ENCODE measurements at places on chromosomes 1 and 21.

GRCh38 chr1:207807326-207807689 lies 55.5 kb downstream of the CD46 start:
- peak; percentile 73 for DNase-seq

DNA sequence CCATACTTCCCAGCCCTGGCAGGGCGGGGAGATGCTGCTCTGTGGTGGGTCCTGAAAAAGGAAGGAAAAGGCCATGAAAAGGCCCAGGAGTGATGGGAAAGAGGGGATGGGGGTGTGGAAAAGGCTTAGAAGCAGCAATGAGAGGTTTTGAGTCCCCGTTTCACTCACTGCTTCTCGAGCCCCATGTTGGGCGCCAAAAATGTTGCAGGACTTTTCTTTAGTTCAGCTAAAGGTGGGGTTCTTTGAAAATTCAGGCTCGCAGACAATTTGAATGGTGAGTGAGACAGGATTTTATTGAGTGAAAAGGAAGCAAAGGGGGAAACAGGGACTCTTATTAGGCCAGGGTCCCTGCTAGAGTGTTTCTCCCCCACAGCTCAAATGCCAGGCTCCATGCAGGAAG lies 93.1 kb downstream of the MRPS6 start:
- peak; percentile 47 for DNase-seq

DNA sequence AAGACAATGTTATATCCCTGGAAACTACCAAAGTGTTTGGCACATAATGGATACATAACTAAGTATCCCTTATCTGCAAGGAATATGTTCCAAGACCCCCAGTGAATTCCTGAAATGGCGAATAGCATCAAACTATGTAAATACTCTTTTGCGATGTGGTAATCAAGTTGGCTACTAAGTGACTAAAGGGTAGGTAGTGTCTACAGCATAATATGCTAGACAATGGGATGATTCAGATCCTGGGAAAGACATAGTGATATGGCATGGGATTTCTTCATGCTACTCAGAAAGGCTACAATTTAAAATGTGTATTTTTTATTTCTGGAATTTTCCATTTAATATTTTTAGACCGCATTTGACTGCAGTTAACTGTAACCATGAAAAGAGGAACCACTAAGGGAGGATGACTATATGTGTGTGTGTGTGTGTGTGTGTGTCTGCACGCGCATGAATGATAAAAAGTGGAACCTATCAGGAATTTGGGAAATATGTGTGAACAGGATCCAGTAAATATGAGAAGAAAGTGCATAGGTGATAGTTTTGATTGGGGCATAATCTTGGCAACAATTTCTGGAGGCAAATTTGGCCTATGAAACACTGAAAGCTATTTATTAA lies 1899.9 kb downstream of the NCAM2 start:
- no peak for DNase-seq

DNA sequence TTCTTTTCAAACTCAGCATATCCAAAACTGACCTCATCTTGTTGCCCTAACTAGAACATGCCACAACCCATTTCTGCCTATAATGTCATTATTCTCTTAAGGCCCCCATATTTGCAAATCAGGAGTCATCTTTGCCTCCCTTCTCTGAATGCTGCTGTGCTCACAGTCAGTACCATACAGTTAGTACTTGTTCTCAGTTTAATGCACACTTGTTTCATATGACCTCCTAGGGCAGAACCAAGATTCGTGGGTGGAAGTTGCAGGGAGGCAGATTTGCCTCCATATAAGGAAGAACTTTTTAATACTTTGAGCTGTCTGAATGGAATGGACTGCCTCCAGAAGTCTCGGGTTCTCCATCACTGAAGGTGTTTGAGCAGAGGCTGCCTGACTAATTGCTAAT lies 9.2 kb downstream of the CAP1 start:
- no peak for DNase-seq

GRCh38 chr1:20634065-20634593 lies 871 bp downstream of the PINK1 start:
- no peak for DNase-seq

DNA sequence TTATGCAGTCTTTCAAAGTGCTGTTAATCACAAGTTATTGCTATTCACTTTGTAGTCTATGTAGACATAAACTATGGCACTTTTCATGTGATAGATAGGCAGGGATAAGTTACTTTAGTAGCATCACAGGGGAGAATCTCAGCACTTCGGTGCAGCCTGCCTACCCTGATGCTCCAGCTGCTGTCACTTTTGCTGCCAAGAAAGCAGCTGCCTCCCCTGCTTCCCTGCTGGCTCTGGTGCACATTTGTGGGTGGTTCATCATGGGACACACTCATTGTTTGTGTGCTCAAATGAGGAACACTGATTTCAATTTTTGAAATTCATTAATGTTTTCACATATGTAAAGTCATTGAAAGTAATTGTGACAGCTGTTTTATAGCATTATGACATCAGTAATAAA lies 272.6 kb downstream of the S1PR1 start:
- no peak for DNase-seq

- no peak for DNase-seq
These were observed 7.6 kb upstream of the VAV3 start for GRCh38 chr1:107972391-107973180.

- DNase-seq: no peak
These were observed 134.8 kb downstream of the BACH1 start for GRCh38 chr21:29433366-29434059.

DNA sequence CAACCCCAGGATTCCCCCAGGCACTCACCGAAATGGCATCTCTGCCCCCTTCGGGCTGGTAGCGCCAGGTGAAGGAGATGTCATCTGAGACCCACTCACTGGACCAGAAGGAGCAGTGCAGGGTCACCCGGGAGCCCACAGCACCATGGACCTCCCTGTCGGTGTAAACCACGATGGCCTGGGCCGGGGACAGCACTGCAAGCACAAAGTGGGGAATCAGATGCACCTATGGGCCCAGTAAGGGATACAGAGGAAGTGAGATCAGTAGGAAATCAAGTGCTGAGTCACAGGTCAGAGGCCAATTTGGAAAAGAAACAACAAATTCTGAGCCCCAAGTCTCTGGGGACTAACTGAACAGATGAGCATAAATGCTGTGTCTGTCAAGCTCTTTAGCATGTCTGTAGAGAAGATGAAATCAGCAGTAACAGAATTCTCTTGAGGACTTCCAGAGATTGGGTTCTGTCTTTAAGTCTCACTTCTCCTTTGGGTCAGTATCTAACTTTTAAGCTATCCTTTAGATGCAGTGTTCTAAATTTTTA lies 2.5 kb downstream of the MPZ start:
- peak; percentile 66 for DNase-seq

- no peak for DNase-seq
These were observed 58.5 kb downstream of the FGGY start for GRCh38 chr1:59355361-59355760.

GRCh38 chr1:206526064-206526911 lies 19.0 kb downstream of the RASSF5 start:
- peak; percentile 45 for DNase-seq

GRCh38 chr21:26709090-26709489 lies 136.0 kb upstream of the CYYR1 start:
- no peak for DNase-seq

DNA sequence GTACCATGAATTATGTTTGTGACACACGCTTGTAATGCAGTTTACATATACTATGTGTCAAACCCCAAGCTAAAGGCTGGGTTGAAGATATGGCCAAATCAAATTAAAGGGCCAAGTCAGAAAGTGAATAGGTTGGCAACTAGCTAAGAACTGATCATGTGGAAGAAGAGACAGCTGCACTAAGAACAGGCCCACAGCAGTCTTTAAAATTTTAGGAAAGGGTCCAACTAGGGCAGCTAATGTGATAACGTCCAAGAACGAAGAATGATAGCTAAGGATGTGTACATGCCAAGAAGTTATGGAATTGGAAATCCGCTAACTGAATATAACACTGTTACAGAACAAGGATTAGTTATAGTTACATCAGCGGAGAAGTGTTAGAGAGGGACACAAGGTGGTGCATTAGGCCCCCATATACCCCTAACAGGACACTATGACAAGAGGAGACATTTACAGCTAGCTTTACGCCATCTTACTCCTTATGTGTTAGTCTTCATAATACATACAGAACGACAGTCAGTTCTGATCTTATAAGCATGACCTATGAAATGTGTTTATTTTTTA lies 6.5 kb upstream of the RNF2 start:
- no peak for DNase-seq

GRCh38 chr1:154741327-154741726 lies 128.8 kb downstream of the KCNN3 start:
- no peak for DNase-seq

GRCh38 chr21:36718951-36719501 lies 20.1 kb downstream of the SIM2 start:
- DNase-seq: no peak

GRCh38 chr1:23692308-23692871 lies 784 bp downstream of the RPL11 start:
- DNase-seq: no peak

DNA sequence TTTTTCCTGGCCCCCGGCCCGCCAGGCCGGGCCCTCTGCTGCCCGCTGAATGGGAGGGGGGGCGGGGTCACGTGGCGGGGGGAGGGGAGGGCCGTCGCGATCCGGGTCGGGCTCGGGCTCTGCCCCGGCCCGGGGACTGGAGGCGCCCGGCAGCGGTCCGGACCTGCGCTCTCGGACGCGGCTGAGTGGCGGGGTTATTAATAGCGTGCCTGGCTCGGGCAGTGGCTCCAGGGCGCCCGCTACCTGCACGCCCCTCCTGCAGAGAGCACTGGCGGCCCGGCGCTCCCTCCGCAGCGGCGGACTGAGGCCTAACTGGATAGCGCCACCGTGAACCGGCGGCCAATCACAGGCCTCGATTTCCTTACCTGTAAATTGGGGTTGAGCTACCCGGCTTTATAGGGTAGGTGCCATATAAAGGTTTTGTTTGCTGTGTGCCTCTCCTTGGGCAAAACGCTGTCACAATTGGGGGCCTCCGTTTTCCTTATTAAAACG lies 28.1 kb downstream of the AHDC1 start:
- DNase-seq: no peak

- peak; percentile 78 for DNase-seq
These were observed 15.8 kb downstream of the ODF2L start for GRCh38 chr1:86380257-86380861.

DNA sequence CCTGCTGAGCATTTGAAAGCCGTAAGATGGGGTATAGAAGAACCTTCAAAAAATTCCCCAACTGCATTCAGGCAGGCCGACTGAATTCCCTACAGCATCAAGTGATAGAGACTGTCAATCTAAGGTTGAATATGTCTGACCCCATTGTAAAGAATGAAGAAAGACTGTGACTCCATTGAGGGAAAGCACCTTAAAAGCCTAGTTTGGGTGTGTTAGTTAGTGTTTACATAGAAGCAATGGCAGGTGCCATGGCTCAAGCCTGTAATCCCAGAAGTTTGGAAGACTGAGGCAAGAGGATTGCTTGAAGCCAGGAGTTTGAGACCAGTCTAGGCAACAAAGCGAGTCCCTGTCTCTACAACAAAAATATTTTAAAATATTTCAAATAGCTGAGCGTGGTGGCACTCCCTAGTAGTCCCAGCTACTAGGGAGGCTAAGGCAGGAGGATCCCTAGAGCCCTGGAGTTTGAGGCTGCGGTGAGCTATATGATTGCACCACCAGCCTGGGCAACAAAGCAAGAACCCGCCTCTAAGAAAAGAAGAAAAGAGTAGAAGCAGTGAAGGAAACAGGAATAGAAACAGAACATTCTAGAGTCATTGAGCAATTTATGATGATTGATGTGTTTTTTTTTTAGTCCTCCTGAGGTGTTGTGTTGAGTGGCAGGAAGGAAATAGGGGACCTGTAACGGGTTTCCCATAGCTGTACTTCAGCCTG lies 15.4 kb downstream of the POLR3GL start:
- peak; percentile 82 for DNase-seq
